Activated T-cell treated with anti-CD3 and anti-CD28 coated beads, Interleukin-2, amount 50 U/mL, for 48 hours (primary cell): ENCODE measurements at places on chromosomes 12 and 14.
A peak's percentile ranks its signal among the peaks of the same experiment; 100 is the strongest.

DNA sequence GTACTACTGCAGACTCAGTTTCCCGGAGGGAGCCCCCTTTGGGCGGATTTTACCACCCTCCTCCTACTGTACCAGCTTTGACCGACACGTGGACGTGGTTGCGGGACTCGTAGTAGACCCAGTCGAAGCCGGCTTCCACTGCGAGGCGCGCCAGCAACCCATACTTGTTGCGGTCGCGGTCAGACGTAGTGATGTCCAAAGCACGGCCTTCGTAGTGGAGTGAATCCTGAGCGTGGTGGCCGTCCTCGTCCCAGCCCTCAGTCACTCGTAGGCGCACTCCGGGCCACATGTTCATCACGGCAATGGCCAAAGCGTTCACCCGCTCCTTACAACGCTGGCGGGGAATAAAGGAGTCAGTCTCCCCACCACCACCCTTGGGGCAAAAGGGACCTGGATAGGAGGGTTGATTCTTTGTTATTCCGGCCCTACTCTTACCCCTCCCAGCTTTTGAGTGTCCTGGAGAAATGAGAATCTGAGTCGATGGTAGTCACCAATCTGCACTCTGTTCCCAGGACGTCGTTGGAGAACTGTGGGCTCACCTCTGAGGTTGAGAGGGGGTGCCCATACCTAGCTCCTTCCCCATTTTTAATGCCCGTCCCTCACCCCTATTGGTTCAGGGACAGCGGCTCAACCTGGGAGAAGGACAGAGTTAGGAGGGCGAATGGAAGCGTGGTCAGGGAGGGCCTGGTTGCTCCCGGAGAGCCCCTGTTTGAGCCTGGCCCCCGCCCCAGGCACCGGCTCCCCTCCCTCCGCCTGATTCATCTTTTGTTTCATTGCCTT, 3.4 kb downstream of the DHH start:
- DNase-seq, result peak; percentile 41

GRCh38 chr12:23028158-23028802, 403.3 kb downstream of the ETNK1 start:
- DNase-seq, result no peak

DNA sequence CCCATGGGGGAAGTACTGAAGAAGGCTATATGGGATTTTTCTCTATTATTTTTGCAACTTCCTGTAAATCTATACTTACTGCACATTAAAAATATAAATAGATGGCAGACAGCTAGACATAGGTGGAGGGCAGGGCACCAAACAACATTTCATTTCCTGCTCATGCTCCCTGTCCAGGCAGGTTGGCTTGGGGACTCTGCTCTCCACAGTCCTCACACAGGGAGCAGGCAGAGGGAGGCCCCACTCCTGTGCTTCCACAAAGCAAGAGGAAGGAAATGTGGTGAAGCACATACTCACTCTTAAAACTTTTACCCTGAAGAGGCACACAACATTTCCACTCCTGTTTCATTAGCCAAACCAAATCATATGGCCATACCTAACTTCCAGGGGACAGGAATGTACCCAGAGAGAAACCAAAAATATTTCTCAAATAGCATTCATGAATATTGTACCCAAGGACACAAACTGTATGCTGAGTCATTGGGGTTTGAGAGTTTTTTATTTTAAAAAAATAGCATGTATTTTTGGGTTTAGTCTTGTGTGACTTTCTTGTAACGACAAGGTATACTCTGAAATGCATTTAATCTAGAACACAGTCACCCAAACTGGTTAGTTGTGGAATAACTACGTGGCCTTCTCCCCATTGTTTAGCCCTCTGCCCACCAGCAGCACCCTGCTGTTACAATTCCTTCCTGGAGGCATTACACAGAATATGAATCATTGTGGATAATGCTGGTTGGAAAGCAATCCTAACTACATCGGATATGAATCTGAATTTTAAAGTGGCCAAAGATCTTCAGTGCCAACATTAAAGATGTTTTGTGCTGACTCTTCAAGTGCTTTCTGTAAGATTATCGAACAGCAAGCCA, 40.9 kb downstream of the RTN1 start:
- DNase-seq, result no peak

GRCh38 chr12:52698651-52699340, 4.5 kb downstream of the KRT77 start:
- DNase-seq, result no peak

GRCh38 chr14:27410981-27411380, 813.1 kb upstream of the NOVA1 start:
- no peak for DNase-seq

DNA sequence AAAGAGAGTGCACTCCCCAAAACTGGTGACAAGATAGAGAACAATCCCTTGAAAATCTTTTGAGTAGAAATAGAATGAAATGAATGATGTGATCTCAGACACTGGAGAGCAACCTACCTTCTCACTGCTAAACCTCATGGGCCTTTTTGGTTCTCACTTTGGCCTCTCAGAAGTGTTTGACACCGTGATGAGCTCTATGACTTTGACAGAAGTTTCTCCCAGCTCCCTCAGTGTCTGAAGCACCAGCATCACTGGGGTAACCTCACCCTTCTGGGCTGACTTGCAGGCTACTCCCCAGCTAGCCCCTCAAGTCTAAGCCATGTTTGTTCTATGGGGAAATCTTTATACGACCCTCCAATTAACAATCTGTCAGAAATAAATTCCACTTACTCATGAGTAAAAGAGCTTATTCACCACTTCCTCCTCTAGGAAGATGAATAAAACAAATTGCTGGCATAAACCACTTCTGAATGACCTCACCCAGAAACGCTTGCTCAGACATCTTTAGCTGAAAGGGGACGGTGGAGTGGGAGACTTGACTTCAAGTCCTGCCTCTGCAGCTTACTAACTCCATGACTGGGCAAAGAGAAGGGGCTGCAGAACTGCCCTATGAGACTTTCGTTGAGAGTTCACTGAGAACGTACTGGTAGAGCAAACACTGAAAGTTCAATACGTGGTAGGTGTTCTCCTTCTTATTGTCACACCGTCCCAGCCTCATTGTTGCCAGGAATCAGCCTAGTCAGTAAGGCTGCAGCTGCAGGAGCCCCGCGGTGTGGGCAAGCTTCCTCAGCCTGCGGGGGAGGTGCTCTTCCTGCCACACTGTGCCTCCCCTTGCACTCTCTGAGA, 46.5 kb downstream of the ST8SIA1 start:
- DNase-seq, result peak; percentile 64

DNA sequence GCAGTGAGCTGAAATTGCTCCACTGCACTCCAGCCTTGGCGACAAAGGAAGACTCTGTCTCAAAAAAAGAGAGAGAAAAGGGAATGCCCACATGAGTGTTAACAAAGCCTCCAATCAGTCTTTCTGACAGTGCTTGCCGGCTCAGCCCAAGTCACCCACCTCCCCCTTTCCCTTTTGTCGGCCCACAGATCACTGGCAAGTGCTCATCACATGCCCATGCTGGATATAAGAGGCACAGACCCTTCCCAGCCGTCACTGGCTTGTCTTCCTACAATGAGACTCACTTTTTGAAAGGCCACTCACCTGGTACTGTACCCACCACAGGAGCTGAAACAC, 70.8 kb downstream of the CCDC88C start:
- no peak for DNase-seq

DNA sequence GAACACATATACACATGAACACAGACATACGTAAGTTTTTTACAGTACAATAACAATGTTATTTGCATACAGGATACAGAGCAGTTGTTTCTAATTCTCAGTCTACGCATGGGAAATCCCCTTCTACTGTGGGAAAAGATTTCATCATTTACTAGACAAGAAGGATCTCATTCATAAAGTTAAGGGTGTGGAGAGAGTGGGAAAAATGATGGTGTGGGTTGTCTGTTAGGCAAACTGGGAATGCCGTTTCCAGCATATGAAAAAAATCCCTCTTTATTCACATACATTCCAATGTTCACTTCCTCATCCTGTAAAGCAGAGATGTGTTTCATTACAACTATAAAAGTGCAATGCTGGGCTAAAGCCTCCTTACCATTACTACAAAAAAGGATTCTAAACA, 120.9 kb downstream of the SINHCAF start:
- DNase-seq, result no peak

DNA sequence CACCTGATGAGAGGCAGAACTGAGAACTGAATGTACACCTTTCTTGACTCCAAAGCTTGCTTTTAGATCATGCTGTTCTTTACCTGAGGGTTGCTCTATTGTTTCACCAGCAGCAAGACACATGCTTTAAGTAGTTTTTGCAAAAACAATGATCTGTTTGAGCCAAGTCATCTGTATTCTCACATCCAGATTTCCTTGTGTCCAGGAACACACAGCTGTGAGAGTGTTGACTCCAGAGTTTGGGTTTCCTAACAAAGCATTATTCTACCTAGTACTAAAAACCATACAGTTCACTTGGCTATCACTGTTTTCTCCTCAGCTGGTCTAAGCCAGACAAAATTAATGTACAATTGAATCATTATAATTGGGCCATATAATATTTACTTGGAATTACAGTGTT, 120.4 kb downstream of the STAB2 start:
- no peak for DNase-seq

DNA sequence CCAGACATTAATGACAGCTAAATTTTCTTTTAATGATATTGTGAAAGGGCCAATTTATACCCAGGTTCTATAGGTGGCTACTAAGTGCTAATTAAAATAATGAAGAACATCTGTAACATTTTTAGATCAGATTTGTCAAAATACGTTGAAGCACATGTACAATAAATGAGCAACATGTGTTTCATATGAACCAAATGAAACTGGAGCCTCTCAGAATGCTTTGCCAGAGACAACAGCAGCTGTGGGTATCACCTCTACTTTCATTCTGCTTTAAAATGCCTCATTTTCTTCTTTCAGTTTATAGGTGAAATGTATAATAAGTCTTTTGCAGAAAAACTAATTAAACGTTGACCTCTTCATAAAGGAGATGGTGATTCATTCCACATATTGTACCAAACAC, 26.1 kb upstream of the MYF6 start:
- DNase-seq, result no peak

GRCh38 chr12:82959821-82960220, 273.1 kb downstream of the TMTC2 start:
- DNase-seq, result no peak

- no peak for DNase-seq
Measured at GRCh38 chr14:104582005-104582404, 2.4 kb downstream of the C14orf180 start.

DNA sequence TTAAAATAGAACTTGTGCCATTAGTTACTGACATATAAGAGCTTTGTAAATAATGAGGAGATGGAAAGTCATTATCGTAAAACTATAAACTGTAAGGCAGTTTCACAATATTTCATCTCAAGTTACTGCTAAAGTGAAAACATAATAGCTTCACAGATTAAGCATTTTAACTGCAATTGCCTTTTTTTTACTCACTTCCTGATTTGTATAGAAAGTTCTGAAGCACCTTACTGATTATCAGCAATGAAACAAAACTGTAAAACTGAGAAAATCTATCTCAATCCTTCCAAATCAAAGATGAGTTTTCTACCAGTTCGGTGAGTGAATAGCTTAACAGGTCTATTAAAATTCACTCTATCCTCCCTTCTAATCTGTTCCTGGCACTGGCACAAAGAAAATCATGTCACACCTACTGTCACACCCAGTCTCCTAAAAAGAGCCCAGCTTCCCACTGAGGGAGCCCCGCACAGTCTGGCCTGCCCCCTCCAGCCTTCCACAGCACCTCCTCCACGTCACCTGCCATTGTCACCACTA, 161.4 kb upstream of the ABCD2 start:
- DNase-seq, result no peak

DNA sequence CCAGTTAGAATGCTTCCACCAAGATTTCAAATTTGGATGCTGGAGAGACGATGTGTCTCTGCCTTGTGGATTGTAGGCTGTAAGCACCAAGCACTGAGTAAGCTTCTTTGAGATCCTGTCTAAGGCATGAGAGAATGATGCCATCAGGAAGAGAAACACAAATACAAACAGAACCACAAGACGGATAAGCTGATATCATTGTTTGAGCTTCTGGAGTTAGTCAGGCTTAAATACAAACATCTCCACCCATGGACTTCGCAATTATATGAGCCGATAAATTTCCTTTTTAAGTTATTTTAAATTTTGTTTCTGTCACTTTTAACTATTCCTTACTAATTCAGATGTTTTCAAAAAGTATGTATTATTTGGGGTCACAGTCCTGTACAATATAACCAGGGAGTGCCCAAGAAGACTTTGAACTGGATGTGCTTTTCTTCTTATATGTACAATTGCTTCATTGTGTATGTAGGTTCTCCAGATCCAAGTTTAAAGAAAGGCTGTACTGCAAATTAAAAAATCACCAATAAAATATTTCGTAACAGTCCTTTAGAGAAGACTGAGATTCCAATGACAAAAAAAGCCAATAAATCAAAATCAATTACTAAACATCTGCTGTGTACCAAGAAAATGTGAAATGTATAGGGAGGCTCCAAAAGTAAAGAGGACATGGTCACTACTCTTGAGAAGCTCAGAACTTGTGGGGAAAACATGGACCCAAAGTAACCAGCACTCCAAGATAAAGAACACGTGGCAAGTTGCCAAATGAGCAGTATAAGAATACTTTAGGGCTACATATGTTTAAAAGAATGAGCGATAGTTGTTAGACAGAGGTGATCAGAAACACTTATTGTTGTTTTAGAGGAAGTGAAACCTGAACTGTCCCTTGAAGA, 274.1 kb downstream of the ADAMTS20 start:
- no peak for DNase-seq

GRCh38 chr14:101823511-101824120, 62.1 kb downstream of the PPP2R5C start:
- DNase-seq, result peak; percentile 76

- DNase-seq, result no peak
Measured at GRCh38 chr12:39646963-39647362, 27.4 kb upstream of the ABCD2 start.

DNA sequence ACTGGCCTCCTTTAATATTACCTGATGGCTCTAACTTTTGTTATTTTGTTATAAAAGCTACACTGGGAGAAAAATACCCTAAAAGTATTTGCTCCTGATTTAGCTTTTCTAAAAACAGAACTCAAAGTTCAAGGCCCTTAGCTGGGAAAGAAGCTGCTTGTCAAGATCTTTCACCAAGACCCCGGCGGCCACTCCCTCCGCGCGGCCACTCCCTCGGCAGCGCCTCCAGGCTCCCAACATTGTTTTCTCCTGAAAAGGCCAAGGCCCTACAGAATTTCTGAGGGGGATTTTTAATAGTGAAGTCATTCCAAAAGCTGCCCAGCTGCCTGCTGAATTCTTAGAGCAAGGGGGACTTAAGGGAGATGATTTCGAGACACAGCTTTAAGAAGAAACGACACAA, 96.4 kb downstream of the NTN4 start:
- no peak for DNase-seq

- DNase-seq, result no peak
Measured at GRCh38 chr12:130633771-130634170, 82.3 kb downstream of the RIMBP2 start.

GRCh38 chr12:94603434-94604365, 46.7 kb downstream of the TMCC3 start:
- peak; percentile 70 for DNase-seq

DNA sequence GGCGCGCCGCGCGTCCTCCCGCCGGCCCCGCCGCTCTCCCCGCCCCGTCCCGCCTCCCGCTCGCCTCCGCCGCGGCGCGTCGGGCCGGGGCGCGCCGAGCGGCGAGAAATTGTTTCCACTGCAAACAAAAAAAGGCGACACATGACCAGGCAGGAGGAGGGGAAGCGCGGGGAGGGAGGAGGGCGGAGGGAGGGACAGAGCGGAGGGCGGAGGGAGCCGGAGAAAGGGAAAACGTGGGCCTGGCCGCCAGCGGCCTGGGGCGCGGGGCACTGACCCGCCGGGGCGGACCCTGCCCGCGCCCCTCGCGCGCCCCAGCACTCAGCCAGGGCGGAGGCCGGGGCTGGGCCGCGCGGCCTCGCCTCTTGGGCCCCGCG, at the start of gene FOXN3:
Gene FOXN3, minus strand, starts transcription at position 143 of the 374 bp plus-strand sequence. CDS start 4,757 bp downstream, outside the sequence.
- DNase-seq, result peak; percentile 90
